ENCODE measurements at places on chromosomes 7 and 10.
A peak's percentile ranks its signal among the peaks of the same experiment; 100 is the strongest.

GRCh38 chr7:130925136-130925794 lies 191.3 kb upstream of the KLF14 start:
- no peak for DNase-seq

GRCh38 chr10:124300735-124301134 lies 118.0 kb downstream of the OAT start:
- DNase-seq: no peak

GRCh38 chr7:151367284-151367683 lies 25.7 kb downstream of the NUB1 start:
- peak; percentile 57 for DNase-seq

GRCh38 chr10:69446650-69447151 lies 4.6 kb upstream of the TSPAN15 start:
- peak; percentile 62 for DNase-seq

GRCh38 chr7:1546909-1547776 lies 8.9 kb downstream of the TMEM184A start:
- DNase-seq: no peak

- peak; percentile 39 for DNase-seq
Observed at GRCh38 chr10:17747883-17748550, 4.0 kb upstream of the TMEM236 start.
